Renal cortical epithelial cell (primary cell): ENCODE measurements at places on chromosomes 7 and 10. TPM values are rescaled to one million over a fixed set of nuclear protein-coding genes. Genes with fewer than 3 reads are reported as not detected.

Gene SPDYE8
- total RNA-seq, result not detected in 2 replicates

Gene CADPS2
- 8.7 and 14.6 TPM in 2 replicates for total RNA-seq

DNA sequence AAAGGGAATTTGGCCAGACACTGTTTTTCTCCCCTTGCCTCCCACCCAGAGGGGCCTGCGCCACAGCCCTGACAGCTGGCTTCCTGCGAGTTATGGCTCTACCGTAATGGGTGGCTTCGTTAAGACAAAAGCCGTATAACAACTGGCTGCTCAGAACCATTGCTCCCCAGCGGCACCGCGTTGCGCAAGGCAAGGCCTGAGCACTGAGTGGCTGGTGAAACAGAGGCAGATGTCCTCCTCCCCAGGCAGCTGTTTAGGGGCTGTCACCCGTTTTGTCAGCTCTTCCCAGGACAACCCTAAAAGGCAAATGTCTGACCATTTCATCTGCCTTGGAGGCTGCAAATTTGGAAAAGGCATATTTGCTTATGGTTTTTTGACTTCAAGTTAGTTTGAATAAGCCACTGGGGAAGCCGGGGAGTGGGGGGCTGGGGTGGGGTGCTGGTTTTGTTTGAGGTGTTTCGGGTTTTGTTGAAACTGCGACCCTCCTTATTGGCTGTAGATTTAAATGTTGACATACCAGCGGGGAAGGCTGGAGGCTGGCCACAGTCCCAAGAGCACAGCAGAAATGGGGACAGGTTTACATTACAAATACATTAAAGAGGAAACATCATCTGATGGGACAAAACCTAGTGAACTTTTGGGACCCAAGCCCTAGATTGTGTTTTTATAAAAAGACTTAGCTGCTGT lies 681 bp upstream of the SPOCK2 start:
- DNase-seq, result no peak

Gene SLC18A3
- total RNA-seq, result 0.10 TPM in 1 of 2 replicates, not detected in the other

- no peak for DNase-seq
These were observed 378.1 kb downstream of the RPS24 start for GRCh38 chr10:78411716-78412115.

DNA sequence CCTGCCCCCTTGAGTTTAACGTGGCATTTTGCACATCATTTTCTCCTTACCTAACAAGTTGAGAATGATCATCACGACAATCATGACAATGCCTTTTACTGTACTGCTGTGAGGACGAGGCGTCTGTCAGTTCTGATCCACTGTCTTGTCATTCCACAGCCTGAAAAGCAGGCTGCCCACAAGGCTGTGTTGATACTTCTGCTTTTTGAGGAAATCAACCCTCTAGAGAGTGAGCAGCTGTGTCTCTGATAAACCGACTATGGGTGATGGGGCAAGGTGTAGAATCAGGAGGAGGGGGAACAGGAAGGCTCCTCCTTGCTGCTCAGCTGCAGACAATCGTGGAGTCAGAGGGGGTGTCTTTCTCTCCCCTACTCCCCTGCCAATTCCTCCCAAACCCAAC lies 30.6 kb upstream of the C10orf120 start:
- no peak for DNase-seq

DNA sequence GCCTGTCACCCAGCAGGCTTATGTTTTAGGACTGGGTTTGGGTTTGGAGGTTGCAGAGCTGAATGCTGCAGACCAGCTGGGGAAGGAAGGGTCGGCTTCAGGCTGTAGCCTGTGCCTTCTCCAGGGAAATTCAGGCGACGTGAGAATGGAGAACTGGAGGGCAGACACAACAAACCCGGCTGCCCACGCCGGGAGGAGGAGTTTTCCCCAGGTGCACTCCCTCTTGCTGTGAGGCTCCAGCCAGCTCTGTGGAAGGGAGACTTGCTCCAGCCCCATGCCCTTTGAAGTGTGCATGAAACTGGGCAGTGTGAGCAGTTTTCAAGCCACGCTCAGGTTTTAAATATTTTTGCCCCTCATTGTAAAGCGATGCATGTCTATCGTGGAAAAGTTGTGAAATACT lies 279.1 kb downstream of the CCSER2 start:
- no peak for DNase-seq

- DNase-seq, result no peak
These were observed 87.5 kb upstream of the NMT2 start for GRCh38 chr10:15255961-15256360.

DNA sequence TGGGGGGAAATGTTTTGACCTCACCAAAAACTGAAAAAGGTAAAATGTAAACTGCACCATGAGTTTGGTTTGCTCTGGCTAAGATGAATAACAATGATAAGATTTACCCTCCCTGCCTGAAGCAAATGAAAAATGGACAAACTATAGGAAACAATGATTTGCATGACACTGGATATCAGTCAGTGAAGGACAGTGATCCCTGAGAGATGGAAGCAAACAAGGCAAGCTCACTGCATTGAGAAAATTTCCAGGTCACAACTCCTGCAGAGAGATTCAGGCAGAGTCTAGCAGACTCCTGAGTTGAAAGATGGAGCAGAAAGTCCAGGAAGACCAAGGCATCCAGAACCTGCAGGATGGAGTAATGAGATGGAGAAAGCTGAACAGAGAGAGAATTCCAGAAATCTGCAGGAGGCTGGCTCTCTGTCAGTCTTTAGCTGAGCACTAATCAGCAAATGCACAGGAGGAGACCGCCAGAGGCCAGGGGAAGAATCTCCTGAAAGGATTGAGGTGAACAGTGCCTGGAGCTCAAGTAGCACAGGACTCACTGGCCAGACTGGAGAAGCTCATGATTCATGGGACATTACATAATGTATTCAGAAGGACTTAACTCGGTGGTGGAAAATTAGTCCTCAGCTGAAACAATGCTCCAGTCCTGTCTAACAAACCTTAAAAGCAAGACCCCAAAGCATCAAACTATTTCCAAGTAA lies 51.2 kb upstream of the PALS2 start:
- DNase-seq, result no peak

Gene LRCH4
- 5.0 and 10.6 TPM in 2 replicates for total RNA-seq

- DNase-seq, result no peak
These were observed 94.0 kb downstream of the PTPRZ1 start for GRCh38 chr7:121966935-121967332.
